ENCODE measurements at places on chromosomes 11 and 22.

DNA sequence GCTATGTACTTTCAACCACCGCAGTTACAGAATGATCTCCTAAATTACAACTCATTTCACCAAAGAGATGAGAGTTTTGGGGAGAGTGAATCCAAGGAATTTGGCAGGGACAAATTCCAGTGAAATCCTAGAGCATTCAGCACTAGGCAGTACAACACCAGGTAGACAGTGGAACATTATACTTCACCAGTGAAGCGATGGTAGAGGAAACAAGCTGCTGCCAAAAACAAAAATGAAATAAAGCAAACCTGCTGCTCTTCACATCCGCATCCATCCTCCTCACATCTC, 16.9 kb downstream of the SMCO4 start:
- DNase-seq: no peak

GRCh38 chr11:64853709-64854108, 9.3 kb upstream of the CDC42BPG start:
- no peak for DNase-seq

DNA sequence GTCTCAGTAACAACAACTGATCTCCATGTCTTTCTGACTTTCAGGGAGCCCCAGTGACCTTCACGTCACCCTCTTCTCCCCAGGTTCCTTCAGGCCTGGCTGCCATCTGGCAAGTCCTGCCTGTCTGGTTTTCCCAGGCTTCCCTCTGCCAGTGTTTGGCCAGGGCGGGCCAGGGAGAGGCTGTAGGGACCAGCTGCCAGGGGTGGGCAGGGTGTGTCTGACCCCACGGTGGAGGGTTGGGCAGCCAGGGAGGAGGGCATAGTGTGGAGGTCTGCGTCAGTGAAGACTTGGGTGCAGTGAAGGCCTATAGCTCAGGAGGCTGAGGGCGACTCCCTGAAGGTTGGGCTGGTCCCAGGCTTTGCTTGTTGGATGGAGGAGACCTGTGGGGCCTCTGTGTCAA, 11.9 kb upstream of the MRGPRX2 start:
- no peak for DNase-seq

GRCh38 chr11:104043678-104044239, 7.3 kb downstream of the DDI1 start:
- DNase-seq: no peak

DNA sequence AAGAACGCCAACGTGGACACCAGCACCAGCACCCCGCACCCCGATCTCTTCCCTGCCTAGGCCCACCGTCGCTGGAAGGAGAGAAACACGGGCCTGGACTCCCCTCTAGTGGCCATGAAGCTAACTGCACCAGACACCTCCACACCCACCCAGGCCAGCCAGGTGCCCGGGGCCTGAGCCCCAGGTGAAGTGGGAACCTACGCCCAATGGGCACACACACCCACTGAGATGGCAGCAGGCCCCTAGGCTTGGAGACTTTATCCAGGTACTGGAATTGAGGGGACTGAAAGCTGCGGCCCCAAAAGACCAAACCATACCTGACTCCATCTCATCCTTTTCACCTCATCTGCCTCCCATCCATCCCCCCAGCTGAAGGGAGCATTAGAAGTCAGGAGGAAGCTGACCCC, 81.0 kb downstream of the BUD13 start:
- DNase-seq: peak; percentile 13
